ENCODE measurements at places on chromosomes 3 and 15. TPM values are rescaled to one million over a fixed set of nuclear protein-coding genes. Genes with fewer than 3 reads are reported as not detected.

ALPK3 gene
- total RNA-seq: 0.10 TPM

P2RY1 gene
- total RNA-seq: 0.49 TPM

PEX5L gene
- total RNA-seq: 0.67 TPM

SOX14 gene
- total RNA-seq: not detected

All from activated T-helper 1 cell treated with anti-CD3 and anti-CD28 coated beads, Interleukin-12 subunit alpha, Interleukin-12 subunit beta, Interleukin-2, Interleukin-4 antibody, amounts not matched to agents 30 ng/mL and 10 ng/mL and 1 ng/mL, durations not matched to agents 14 hours and 24 hours and 36 hours (primary cell).